Liver (tissue), 10 donors: ENCODE measurements at places on chromosomes 13 and 19. TPM values are rescaled to one million over a fixed set of nuclear protein-coding genes. Genes with fewer than 3 reads are reported as not detected.

- no peak for DNase-seq
Observed at GRCh38 chr19:3699741-3700241, 477 bp downstream of the PIP5K1C start.

DNA sequence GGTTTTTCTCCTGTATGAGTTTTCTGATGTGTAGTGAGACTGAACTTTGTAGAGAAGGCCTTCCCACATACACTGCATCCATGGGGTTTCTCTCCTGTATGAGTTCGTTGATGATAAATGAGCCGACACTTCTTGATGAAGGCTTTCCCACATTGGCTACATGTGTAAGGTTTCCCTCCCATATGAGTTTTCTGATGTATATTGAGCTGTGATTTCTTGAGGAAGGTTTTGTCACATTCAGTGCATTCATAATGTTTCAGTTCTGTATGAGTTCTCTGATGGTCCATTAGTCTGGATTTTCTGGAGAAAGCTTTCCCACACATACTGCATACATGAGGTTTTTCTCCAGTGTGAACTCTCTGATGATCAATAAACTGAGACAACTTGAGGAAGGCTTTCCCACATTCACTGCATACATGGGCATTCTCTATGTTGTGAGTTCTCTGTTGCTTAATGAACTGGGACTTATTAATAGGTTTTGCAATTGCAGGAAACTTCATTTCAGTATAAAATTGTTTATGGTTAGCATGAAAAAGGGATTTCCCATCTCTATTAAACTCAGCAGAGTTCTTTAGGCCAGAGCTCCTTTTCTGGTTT lies 7.5 kb upstream of the ZNF350 start:
- DNase-seq: no peak

GRCh38 chr13:101624210-101624922 lies 171.9 kb downstream of the ITGBL1 start:
- DNase-seq: no peak

DNA sequence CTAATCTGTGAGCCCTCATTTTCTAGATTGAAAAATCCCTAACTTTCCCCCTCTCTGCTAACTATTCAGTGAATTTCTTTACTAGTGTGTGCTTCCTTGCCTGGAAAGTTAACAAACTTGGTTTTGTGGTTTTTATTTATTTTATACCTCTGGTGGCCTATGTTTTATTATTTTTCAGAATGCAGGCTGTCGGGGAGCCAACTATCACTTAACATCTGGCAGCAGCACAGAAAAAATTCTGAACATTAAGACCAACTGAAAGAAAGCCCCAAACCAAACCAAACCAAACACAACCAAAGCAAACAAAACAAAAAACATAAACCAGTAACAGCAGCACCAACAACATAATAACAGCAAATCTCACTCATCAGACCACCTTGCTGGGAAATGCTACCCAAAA lies 109.0 kb upstream of the KL start:
- no peak for DNase-seq

DNA sequence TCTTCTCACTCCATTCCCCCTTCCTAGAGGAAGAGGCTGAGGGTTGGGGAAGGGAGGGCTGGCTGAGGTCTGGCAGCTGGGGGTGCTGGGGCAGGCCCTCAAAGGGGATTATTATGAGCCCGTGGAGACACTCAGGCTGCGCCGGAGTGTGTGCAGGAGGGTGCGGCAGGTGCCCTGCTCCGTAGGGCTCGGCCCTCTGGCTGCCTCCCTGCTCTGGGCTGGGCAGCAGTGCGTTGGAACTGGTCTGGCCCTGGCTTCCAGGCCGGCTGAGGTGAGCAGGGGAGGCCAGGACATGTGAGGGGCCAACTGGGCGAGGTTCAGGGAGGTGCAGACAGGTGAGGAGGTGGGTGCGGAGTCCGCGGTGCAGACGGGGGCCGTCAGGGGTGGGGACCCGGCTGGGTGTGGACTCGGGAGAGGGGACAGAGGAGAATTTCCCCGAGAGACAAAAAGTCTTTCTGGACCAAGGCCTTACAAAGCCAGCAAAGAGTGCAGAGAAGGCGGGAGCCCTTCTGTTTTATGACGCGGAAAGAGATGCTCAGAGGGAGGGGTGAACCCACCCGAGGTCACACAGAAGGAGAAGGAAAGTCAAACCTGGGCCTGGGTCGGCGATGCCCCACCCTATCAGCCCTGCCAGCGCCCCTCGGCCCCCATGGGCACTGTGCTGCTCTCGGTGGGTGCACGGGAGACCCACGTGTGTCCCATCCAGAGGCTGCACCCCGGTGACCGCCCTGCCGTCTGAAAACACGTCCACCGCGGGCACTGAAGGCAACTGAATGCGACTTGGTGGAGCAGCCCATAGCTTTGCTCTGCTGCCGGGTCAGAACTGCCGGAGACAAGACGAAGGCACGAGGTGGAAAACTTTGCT lies 31.0 kb downstream of the PIP5K1C start:
- DNase-seq: no peak

- no peak for DNase-seq
Observed at GRCh38 chr13:100040196-100040595, 48.7 kb upstream of the PCCA start.

GRCh38 chr19:8705742-8706141 lies 7.1 kb upstream of the ACTL9 start:
- DNase-seq: no peak

- DNase-seq: no peak
Observed at GRCh38 chr13:24716011-24716410, 35.8 kb downstream of the ATP12A start.

- no peak for DNase-seq
Observed at GRCh38 chr13:75327135-75327510, 154.8 kb downstream of the TBC1D4 start.

- no peak for DNase-seq
Observed at GRCh38 chr19:38527466-38528136, 90.2 kb downstream of the MAP4K1 start.

GRCh38 chr13:51856027-51856736 lies 5.6 kb upstream of the CCDC70 start:
- DNase-seq: no peak

DNA sequence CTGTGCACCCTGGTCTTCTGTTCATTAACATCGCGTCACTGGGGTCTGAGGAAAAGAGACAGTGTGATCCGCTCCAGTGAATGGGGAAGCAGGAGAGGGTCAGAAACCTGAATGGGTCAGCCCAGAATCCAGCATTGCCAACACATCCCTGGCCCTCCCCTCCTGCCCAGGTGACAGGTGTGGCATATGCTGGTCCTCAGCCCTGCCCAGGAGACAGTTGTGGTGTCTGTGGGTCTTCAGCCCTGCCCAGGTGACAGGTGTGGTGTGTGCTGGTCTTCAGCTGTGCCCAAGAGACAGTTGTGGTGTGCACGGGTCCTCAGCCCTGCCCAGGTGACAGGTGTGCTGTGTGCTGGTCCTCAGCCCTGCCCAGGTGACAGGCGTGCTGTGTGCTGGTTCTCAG lies 8.0 kb downstream of the TFDP1 start:
- no peak for DNase-seq

GRCh38 chr19:3810708-3811355 lies 24.7 kb upstream of the MATK start:
- DNase-seq: no peak

DNA sequence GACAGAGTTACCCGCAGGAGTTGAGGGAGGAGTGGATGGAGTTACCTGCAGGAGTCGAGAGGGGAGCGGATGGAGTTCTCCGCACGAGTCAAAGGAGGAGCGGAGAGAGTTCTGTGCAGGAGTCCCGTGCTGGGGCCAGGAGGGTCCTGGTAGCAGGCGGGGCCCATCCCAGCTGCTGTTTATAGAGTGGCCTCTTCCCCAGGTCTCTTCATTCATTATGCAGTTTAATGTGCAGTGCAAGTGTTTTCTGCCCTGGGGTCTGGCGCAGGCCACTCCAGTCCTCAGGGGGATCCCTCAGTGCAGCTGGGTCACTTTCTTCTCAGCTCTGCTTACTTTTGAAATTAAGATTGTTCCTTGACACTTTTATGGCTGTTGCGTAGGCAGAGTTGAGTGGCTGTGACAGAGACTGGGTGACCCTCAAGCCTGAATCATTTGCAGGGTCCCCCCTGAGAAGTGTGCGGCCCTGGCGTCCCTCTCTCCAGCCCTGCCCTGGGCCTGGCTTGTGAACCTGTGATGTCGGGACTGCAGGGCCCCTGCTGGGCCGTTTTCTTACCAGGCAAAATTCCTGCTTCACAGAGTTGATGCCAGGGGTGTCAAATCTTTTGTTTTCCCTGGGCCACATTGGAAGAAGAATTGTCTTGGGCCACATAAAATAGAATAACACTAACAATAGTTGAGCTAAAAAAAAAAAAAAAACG lies 17.9 kb downstream of the TFDP1 start:
- DNase-seq: no peak

GRCh38 chr19:35013820-35014754 lies 14.0 kb downstream of the GRAMD1A start:
- no peak for DNase-seq

The TECR gene
- 26.4 TPM for total RNA-seq

The CAPS gene
- total RNA-seq: 4.2 TPM

The RPS28 gene
- total RNA-seq: 74.7 TPM

The CGB1 gene
- not detected for total RNA-seq

The SLAIN1 gene
- 7.8 TPM for total RNA-seq

The DIRAS1 gene
- total RNA-seq: 0.08 TPM

The ONECUT3 gene
- not detected for total RNA-seq

The ZNF345 gene
- total RNA-seq: 2.3 TPM

The KANK3 gene
- 4.5 TPM for total RNA-seq
